ENCODE measurements at places on chromosomes 11 and 22.

DNA sequence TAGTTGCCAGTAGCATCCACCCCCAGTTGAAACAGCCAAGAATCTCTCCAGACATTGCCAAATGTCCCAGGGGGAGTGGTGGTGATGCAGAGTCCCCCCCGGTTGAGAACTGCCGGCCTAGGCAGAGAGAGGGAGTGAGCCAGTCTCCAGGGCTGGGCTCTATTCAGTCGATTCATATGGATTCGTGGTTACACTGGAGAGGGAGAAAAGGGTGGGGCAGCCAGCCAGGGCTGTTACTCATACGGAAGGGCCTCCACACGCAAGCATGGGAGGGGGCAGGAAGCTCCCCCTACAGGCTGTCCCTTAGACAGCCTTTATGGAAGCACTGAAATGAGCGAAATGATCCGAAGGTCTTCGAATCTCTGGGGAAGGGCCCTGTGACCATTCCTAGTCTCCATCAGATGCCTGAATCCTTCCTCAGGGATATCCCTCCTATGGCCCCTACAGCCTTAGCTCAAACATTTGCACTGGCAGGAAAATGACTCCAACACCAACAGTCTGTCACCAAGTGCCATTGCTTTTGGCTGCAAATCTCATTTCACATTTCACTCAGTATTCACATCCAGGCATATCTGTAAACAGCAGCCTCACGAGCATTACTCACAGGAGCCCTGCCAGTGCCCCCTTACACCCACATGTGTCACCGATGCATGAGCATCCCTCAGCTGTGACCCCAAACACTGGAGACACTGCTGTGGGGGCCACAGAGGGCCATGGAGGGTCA, 18.4 kb upstream of the TLCD5 start:
- no peak for DNase-seq

DNA sequence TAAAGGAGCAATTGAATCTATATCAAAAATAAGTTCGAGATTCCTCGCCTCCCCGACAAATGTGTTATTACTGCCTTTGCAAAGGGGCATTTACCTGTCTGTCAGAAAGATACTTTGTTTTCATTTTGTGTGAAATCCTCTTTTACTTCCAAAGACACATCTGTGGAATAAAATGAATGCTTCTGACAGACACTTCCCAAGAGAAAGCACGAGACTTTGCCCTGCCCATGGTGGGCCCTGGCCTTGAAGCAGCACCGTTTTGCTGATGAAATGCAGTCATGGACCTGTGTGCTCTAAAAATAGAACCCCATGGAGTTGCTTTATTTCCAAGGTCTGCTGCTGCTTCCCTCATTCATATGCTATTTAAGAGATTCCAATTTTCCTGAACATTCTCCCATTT, 85.9 kb upstream of the USP47 start:
- DNase-seq, result no peak

GRCh38 chr11:76088511-76088910, 117.8 kb downstream of the WNT11 start:
- DNase-seq, result no peak

GRCh38 chr11:59545179-59546020, 34.1 kb downstream of the OR4D9 start:
- DNase-seq, result no peak
